Glomerular endothelial cell (primary cell): ENCODE measurements at places on chromosomes 1 and 21. TPM values are rescaled to one million over a fixed set of nuclear protein-coding genes. Genes with fewer than 3 reads are reported as not detected.

The TFAP2E gene
- total RNA-seq, result 0.24 TPM in 1 of 2 replicates, not detected in the other

The SLFNL1 gene
- 0.05 and 0.18 TPM in 2 replicates for total RNA-seq

The HCRTR1 gene
- 0.58 and 1.3 TPM in 2 replicates for total RNA-seq

DNA sequence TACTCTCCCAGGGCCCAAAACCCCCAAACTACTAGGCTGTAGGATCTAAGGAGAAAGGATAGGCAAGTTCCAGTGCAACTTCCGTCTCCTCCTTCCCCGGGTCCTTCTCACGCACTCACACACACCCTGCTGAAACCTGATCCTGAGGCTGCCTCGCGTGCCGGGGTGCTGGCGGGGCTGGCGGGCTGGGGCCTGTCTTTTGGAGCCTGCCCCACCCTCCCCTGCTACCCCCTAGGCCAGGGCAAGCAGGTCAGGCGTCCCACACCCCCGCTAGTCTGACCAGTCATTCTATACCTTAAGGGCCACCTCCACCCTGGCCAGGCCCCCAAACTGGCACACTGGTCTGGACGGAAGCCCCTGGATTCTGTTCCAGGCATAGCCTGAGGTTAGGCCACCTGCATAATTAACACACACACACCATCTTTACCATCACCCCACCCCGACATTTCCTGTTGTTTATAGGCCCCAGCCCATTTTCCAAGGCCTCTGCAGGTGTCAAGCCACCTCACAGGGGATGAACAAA lies 48.3 kb upstream of the ARTN start:
- no peak for DNase-seq

- DNase-seq, result no peak
Measured at GRCh38 chr1:197763307-197763706, 12.0 kb downstream of the DENND1B start.
